CD4-positive, alpha-beta memory T cell (primary cell): ENCODE measurements at places on chromosomes 2 and 18.

DNA sequence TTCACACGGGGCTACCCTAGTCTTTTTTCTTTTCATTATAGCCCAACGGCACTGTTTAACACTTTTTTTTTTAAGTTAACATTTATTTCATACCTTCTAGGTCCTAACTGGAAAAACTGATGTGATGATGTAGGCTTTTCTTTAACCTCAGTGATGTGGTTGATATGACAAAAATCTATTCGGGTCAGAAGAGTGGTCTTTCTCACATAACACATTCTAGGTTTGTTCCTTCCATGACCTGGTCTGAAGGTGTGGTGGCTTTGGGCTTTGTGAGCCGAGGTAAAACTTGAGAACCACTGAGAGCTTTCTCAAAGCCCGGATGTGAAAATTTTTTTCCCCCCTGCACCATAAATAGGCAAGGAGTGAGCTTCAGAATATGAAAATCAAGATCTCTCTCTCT is 44.2 kb downstream of the GPD2 start:
- H3K27me3 ChIP-seq: no peaks in the 10 kb centered on the region
- no peaks in the 10 kb centered on the region for H3K36me3 ChIP-seq
- DNase-seq: no peak
- no peak overlapping the region for H3K4me3 ChIP-seq

GRCh38 chr2:214471382-214471781 is 60.5 kb downstream of the VWC2L start:
- no peaks in the 10 kb centered on the region for H3K36me3 ChIP-seq
- H3K27me3 ChIP-seq: no peaks in the 10 kb centered on the region
- H3K4me1 ChIP-seq: no peaks in the 10 kb centered on the region
- DNase-seq: no peak
- H3K27ac ChIP-seq: no peak overlapping the region

GRCh38 chr2:197010200-197011020 is 83.9 kb upstream of the PGAP1 start:
- no peak for DNase-seq
- H3K4me1 ChIP-seq: no peaks in the 10 kb centered on the region
- H3K27me3 ChIP-seq: no peaks in the 10 kb centered on the region

GRCh38 chr2:86367499-86367777 is 30.0 kb upstream of the REEP1 start:
- DNase-seq: no peak
- no peaks in the 10 kb centered on the region for H3K36me3 ChIP-seq
- H3K27me3 ChIP-seq: no peaks in the 10 kb centered on the region
- no peak overlapping the region for H3K27ac ChIP-seq

GRCh38 chr2:8137801-8138200 is 544.1 kb upstream of the ID2 start:
- no peaks in the 10 kb centered on the region for H3K36me3 ChIP-seq
- no peaks in the 10 kb centered on the region for H3K27me3 ChIP-seq
- no peak overlapping the region for H3K27ac ChIP-seq
- H3K4me1 ChIP-seq: no peaks in the 10 kb centered on the region
- no peak overlapping the region for H3K4me3 ChIP-seq

DNA sequence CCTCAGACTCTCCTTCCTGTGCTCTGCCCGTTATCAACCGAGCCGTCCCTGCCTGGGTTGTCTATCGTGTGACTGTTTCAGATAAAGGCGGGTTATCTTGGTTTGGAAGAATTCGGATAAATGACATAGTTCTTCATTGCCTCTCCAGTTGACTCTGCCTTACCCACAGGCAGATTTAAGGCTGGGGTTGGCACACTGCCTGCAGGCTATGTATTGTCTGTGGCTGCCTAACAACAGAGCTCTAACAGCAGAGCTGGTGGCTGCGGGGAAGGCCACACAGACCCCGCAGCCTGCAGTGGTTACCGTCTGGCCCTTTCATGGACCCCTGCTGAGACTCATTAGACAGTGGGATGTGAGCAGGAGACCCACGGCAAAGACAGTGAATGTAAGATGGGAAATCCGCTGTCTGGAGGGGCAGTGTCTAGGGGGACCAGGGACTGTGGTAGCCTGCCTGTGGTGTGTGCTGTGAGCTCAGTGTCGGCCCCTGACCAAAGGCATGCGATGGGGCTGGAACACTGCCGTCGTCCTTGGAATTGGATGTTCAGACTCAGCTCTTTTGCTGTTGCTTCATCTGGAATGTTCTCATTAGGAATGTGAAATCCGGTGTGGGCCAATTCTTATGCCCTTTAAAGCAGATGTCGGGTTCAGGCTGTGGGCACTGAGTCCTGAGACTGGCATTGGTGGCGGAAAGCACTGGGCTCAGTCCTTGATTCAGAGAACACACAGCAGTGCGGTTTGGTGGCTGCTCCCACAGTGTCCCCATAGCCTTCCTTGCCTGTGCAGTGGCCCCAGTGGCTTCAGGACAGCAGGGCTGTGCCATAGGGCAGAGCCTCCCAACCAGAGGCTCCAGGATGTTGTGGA is 44.5 kb downstream of the SH3RF3 start:
- no peak overlapping the region for H3K27ac ChIP-seq
- DNase-seq: no peak
- no peaks in the 10 kb centered on the region for H3K4me1 ChIP-seq
- no peaks in the 10 kb centered on the region for H3K36me3 ChIP-seq

- H3K36me3 ChIP-seq: no peaks in the 10 kb centered on the region
- H3K4me3 ChIP-seq: no peak overlapping the region
- no peak for DNase-seq
- no peaks in the 10 kb centered on the region for H3K4me1 ChIP-seq
Measured at GRCh38 chr18:13199169-13199568, 19.4 kb upstream of the LDLRAD4 start.

GRCh38 chr2:174106736-174107135 is 141.6 kb upstream of the SP3 start:
- H3K27me3 ChIP-seq: no peaks in the 10 kb centered on the region
- no peak for DNase-seq
- no peak overlapping the region for H3K27ac ChIP-seq
- H3K4me1 ChIP-seq: no peaks in the 10 kb centered on the region
- H3K36me3 ChIP-seq: no peaks in the 10 kb centered on the region
- no peak overlapping the region for H3K4me3 ChIP-seq

- no peak overlapping the region for H3K4me3 ChIP-seq
- H3K4me1 ChIP-seq: no peaks in the 10 kb centered on the region
- no peak for DNase-seq
- H3K36me3 ChIP-seq: no peaks in the 10 kb centered on the region
Measured at GRCh38 chr2:179177694-179178093, 86.9 kb downstream of the SESTD1 start.

GRCh38 chr2:215451012-215451756 is 15.3 kb upstream of the FN1 start:
- no peak overlapping the region for H3K27ac ChIP-seq
- H3K4me3 ChIP-seq: no peak overlapping the region
- peaks cover 4% of the 10 kb centered on the region for H3K27me3 ChIP-seq
- no peaks in the 10 kb centered on the region for H3K4me1 ChIP-seq
- H3K36me3 ChIP-seq: no peaks in the 10 kb centered on the region

DNA sequence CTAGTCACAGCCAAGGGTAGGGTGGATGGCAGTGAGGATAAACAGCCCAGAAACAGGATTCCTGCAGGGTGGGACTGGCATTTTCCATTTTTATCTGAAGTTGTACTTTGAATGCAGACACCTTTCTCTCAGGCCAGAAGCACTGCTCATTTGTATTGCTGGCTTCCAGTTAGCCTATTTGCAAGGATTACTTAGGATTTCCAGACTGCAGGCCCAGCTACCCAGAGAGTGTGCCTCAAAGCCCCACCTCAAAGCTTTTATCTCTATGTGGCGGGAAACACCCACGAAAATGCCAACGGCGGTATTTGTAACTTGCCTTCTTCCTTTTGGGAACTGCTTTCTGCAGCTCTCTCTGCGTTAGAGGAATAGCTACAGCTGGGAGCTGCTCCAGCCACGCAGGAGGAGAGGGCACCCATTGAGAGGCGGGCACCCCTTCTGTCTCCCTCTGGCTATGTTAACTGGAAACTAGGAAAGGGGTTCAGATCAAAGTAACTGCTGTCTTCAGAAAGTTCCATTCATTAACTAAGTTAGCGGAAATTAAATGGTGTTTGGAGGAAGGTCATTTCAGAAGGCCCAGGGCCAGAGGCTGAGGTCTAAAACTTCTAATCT is 144.9 kb downstream of the TGIF1 start:
- peaks cover 53% of the 10 kb centered on the region for H3K4me1 ChIP-seq
- H3K27me3 ChIP-seq: no peaks in the 10 kb centered on the region
- no peaks in the 10 kb centered on the region for H3K36me3 ChIP-seq
- peak overlapping the region; percentile 68 for H3K4me3 ChIP-seq
- DNase-seq: no peak

DNA sequence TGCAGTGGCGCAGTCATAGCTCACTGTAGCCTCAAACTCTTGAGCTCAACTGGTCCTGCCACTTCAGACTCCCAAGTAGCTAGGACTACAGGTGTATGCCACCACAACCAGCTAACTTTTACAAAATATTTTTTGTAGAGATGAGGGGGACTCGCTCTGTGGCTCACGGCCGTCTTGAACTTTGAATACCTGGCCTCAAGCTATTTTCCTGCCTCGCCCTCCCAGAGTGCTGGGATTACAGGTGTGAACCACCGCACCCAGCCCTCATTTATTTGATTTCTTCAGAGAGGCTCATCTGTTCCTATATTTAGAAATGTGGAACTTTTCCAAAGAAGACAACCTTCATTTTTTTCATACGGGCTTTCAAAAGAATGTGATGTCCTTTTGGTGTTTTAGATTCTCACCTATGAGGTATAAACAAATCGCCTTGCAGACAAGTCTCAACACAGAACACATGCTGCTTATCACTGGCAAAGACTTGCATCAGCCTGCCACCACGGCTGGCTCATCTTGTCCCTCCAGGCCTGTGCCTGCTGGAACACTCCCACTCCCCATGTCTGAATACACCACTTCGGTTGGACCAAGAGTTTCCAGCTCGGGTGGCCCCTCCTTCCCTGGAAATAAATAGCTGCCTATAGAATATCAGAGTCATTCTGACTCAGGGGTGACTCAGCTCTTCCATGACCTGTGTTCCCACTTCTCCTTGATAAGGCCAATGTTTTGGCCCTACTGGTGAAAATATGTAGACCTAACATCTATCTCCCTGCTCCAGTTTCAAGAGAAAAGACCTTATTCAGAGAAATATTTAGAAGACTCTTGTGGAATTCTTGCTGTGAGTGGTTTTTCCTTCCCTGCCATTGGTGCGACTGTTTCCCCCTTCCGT is 202.6 kb downstream of the TGIF1 start:
- no peak for DNase-seq
- no peaks in the 10 kb centered on the region for H3K4me1 ChIP-seq
- no peaks in the 10 kb centered on the region for H3K36me3 ChIP-seq
- H3K4me3 ChIP-seq: no peak overlapping the region
- H3K27ac ChIP-seq: no peak overlapping the region
- no peaks in the 10 kb centered on the region for H3K27me3 ChIP-seq

- H3K4me3 ChIP-seq: no peak overlapping the region
- no peak overlapping the region for H3K27ac ChIP-seq
- peaks cover 22% of the 10 kb centered on the region for H3K4me1 ChIP-seq
- DNase-seq: no peak
Measured at GRCh38 chr2:9590641-9591040, 35.0 kb upstream of the ADAM17 start.

DNA sequence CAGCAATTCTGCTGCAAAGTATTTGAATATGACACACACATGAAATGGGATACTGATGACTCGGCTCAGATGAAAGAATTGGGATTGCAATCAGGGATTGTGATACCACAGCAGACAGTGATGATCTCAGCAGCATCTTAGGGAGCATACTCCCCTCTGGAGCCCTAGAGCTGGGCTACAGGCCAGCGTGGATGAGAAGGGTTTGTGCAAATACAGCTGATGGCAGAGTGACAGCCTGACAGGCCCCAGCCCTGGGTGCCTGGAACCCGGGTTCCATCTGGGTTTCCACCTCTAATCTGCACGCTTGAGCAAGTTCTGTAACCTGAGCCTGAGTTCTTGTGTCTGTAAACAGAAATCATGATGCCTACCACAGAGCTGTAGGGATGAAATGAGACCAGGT is 418.0 kb downstream of the LRATD1 start:
- H3K27me3 ChIP-seq: no peaks in the 10 kb centered on the region
- H3K36me3 ChIP-seq: no peaks in the 10 kb centered on the region
- no peak overlapping the region for H3K27ac ChIP-seq
- H3K4me3 ChIP-seq: no peak overlapping the region

DNA sequence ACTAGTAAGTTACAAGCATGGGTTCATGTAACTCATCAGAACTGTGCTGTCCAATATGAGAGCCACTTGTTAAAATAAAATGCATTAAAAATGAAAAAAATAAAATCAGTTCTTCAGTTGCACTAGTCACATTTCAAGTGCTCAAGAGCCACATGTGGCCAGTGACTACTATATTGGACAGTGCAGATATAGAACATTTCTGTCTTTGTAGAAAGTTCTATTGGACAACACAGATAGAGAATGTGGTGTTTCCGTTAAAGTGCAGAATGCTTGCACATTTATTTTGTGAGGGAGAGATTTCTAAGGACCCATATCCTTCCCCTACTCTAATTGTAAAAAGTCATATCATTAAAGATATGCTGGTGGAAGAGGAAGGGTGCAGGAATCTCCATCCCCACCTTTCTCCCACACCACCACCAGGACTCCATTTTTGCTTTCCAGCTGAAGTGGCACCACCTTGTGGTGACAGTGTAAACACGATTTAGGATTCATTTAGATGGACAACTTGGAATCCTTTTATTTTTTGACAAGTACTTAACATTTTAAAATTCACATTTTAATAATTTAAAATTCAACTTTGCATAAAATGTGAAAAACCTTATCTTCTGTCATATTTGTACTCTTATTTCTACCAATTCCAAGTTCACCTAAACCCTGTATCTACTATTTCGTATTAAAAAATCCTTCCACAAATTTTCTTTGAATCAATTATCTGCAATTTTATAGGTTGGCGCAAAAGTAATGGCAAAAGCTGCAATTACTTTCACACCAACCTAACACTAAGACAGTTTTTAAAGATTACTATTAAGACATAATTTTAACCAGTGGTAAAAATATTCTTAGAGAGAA is 9.4 kb upstream of the CD302 start:
- no peak for DNase-seq
- H3K36me3 ChIP-seq: peaks cover 15% of the 10 kb centered on the region
- H3K4me3 ChIP-seq: no peak overlapping the region
- H3K27ac ChIP-seq: no peak overlapping the region

DNA sequence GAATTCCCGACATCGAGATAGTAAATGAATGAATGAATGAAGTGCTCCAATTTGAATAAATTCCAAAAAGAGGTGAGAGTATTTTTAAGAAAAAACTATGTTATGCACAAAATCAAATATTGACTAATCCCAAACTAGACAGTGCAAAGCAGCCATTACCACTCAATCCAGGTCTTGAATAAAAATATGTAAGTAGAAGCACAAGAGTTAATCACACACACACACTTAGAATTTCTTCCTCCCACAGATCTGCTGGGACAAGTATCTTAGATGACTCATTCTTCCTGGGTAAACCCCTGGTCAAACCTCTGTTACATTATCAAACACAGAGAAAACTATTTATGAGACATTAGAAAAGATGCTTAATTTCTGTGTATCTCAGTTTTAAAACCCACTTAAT is 102.0 kb downstream of the PLA2R1 start:
- H3K27me3 ChIP-seq: no peaks in the 10 kb centered on the region
- no peak overlapping the region for H3K4me3 ChIP-seq
- no peak overlapping the region for H3K27ac ChIP-seq
- no peak for DNase-seq
- no peaks in the 10 kb centered on the region for H3K36me3 ChIP-seq

GRCh38 chr2:7572450-7572849 is 655.2 kb downstream of the RNF144A start:
- no peaks in the 10 kb centered on the region for H3K36me3 ChIP-seq
- no peak overlapping the region for H3K4me3 ChIP-seq
- peaks cover 34% of the 10 kb centered on the region for H3K4me1 ChIP-seq
- DNase-seq: peak; percentile 10
- H3K27me3 ChIP-seq: no peaks in the 10 kb centered on the region
